NCI-H2171 treated with DMSO at 0.1 percent for 48 hours (cell line): ENCODE measurements at places on chromosomes 4 and X.

GRCh38 chr4:151458148-151458547, 49.2 kb downstream of the FHIP1A start:
- DNase-seq, result no peak

DNA sequence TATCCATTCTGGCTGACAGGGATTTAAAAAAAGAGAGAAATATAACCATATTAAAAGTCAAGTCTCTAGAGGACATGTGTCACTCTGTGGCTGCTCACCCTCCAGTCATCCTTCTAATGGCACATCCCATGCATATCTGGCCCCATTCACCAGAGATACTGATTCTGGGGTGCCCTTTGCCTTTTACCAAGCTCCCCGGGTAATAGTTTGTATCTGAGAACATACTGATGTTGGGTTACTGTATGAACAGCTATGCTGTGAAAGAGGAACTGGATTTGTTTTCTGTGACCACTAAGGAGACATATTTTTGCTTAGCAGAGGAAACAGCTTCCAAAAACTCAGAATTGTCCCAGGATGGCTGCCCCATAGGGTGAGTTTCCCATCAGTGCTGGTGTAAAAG, 56.0 kb downstream of the SAT1 start:
- DNase-seq, result no peak

- DNase-seq, result no peak
Observed at GRCh38 chrX:1466232-1466661, 13.5 kb upstream of the ASMTL start.

DNA sequence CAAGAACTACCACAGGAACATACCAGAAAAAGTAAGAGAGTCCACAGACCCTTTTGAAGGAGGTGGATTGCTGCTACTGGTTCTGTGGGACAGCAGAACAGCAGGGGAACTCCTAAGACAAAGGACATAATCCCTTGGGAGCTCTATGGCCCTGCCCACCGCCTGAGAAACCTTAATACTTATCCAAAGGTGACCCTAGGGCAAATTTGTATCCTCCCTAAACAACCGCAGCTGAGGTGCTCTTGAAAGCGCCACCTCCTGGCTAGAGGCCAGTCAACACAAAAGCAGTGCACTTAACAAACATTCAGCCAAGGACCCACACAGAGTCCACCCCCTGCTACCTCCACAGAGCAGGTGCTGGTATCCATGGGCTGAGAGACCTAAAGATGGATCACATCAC, 136.8 kb downstream of the ADAM29 start:
- DNase-seq, result no peak

- peak; percentile 11 for DNase-seq
Observed at GRCh38 chrX:24963823-24964222, 51.9 kb downstream of the ARX start.

DNA sequence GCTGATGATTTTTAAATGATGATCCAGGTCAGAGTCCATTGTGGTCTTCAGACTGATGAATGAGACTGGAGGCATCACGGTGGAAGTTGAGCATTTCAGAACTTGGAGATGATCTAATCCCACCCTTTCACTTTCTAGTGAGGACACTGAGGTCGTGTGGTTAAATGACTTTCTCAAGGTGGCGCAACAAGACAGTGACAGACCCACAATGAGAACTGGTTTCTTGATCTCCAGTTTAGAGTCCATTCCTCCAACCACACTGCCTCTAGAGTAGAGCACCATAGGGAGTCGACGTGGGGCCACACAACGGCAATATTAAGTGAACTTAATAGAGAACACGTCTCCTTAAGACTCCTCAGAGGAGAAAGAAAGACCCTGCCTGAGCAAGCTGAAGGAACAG, 381.0 kb downstream of the UNC5C start:
- DNase-seq, result no peak

DNA sequence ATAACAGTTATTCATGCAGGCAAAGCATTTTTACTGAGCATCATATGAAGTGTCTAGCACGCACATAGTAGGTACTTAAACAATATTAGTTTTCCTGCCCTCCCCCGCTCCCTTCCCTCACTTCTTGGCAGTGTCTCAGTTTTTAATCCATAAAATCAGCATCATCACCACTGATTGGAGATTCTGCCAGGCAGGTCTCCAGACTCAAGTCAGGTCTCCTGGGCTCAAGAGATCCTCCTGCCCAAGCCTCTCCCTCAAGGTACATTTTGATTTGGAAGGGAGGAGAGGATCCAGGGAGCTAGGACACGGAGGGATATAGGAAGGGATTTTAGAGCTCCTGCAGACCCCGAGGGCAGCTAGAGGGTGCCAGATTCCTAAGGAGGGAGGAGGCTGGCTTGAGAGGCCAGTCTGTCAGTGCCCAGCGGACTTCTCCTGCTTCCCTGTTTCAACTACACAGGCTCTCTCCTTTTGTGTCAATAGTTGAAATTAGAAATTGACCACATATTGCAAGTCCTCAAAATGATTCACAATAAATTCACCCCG, 4.4 kb upstream of the FAT1 start:
- DNase-seq, result no peak

GRCh38 chr4:24794480-24794879, 893 bp upstream of the SOD3 start:
- DNase-seq, result no peak

DNA sequence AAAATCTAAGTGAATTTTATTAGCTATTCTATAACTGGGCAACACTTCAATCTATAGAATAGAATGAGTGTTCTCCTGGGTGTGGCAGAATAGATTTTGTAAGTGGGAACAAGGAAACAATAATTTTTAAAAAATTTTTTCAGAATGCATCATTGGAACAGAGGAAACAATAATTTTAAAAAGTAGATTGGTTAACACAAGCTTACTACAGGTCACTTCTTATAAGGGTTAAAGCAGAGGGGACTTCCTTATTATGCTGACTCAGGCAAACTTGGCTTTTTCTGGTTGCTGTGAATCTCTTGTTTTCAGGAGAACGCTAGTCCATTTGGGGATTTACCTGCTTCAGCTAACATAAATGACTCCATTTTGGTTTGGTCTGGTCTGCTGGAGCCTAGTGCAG, 52.5 kb downstream of the HOPX start:
- DNase-seq, result no peak

DNA sequence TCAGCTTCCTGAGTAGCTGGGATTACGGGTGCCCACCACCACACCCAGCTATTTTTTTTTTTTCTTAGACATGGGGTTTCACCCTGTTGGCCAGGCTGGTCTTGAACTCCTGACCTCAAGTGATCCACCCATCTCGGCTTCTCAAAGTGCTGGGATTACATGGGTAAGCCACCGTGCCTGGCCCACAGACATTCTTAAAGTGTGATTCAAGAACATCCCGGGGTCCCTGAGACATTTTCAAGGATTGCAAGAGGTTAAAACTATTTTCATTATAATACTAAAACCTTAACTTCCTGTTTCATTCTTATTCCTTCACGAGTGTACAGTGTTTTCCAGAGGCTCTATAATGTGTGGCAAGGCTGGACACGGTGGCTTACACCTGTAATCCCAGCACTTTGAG, 318.7 kb downstream of the CAMK2D start:
- DNase-seq, result no peak

- DNase-seq, result peak; percentile 80
Observed at GRCh38 chrX:39453889-39454621, 643.7 kb downstream of the BCOR start.
